A549 treated with Hydrocortisone at 1 μM for 4 hours (cell line): ENCODE measurements at places on chromosomes 7 and 10. TPM values are rescaled to one million over a fixed set of nuclear protein-coding genes. Genes with fewer than 3 reads are reported as not detected.

Gene OPN4
- not detected in 5 replicates for total RNA-seq

Gene PGAM2
- not detected in 5 replicates for total RNA-seq

Gene PHKG1
- 0.35 to 0.60 TPM (median 0.48 TPM) in 5 replicates for total RNA-seq

Gene SNX13
- total RNA-seq: 12.2 to 22.3 TPM (median 16.5 TPM) in 5 replicates

Gene HERPUD2
- total RNA-seq: 16.2 to 21.1 TPM (median 19.2 TPM) in 5 replicates

Gene SPDYE2B
- not detected in 5 replicates for total RNA-seq

Gene SORBS1
- total RNA-seq: 0.38 to 0.58 TPM (median 0.48 TPM) in 5 replicates

Gene OPTN
- 47.4 to 59.1 TPM (median 53.0 TPM) in 5 replicates for total RNA-seq

Gene CDK13
- total RNA-seq: 19.3 to 24.5 TPM (median 20.1 TPM) in 5 replicates

Gene TAS2R3
- total RNA-seq: not detected in 5 replicates

Gene CLEC2L
- total RNA-seq: 0.09 to 0.16 TPM (median 0.16 TPM) in 3 of 5 replicates, not detected in the others

Gene PRF1
- total RNA-seq: 0.03 TPM in 1 of 5 replicates, not detected in the others

Gene GPR158
- 0.05 to 0.07 TPM (median 0.05 TPM) in 5 replicates for total RNA-seq

Gene CNTNAP2
- total RNA-seq: 0.01 to 0.10 TPM (median 0.02 TPM) in 3 of 5 replicates, not detected in the others

Gene COL1A2
- total RNA-seq: not detected in 5 replicates

Gene CRHR2
- total RNA-seq: 0.02 to 0.06 TPM (median 0.05 TPM) in 3 of 5 replicates, not detected in the others
